ENCODE measurements at places on chromosomes 2 and 18.

DNA sequence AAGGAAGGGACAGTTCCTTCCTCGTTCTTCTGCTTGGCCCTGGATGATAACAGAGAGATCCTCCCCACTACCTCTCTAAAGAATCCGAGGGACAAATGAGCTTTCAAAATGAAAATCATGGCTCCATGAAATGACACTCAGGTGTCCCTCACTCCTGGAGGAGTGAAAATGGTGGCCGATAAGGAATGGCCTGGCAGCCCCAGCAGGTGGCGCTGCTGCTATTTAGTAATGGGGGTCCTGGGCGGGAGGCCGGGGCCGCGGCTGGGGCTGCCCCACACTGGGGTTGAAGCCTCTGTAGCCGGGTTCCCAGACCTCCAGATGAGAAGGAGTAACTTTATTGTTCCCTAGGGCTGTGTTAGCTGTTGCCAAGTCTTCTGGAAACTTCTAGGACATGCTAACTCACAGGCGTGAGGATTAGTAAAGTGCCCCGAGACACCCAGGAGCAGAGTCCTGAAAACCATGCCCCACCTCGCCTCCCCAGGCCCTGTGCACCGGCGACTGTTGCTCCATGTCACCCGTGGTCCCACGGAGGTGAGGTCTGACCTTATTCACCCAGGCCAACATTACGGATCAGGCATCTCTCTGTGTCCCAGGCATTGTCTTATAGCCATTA is 138.0 kb downstream of the CTIF start:
- DNase-seq, result peak; percentile 47

GRCh38 chr2:171147081-171147480 is 13.6 kb downstream of the TLK1 start:
- peak; percentile 66 for DNase-seq

GRCh38 chr18:62741584-62741983 is 26.2 kb downstream of the PHLPP1 start:
- no peak for DNase-seq

- DNase-seq, result no peak
These were observed 271.4 kb downstream of the ZEB2 start for GRCh38 chr2:144248350-144249034.

- no peak for DNase-seq
These were observed 411.3 kb downstream of the CMPK2 start for GRCh38 chr2:6454286-6454990.

DNA sequence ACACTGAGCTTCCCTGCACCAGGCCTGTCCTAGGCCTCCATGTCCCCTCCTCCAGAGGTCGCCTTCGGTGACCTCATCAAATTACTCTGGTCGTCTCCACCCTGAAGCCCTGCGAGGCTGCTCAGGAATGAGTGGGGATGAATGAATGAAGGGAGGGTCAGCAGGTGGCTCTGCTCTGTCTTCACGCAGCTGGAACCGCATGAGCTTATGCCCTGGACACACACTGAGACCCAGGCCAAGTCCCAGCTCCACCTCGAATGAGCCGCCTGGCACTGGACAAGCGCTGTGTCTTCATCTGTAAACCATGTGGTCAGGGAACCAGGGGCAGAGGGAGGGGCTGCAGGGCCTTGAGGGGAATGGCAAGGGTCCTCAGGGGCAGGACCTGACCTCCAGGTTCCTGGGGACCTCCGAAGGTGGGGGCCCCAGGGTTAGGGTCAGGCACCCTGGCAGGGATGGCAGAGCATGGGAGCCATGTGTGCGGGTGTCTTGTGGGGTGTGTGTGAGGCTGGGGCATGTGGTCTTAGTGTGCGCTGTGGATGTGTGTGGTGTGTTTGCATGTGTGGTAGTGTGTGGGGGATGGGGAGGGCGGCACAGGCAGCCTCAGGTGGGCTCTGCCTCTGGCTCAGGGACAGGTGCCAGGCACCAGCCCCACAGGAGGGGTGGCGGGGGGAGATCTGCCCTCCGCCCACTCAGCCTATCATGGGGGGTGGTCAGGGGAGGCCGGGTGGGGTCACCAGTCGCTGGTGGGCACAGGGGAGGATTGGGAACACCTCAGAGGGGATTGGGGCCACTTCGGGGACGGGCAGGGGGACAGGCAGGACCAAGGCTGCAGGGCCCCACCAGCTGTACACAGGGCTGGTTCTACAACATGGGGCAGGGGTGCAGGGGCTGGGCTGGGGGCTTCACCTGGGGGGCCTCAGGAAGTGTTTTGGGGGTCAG is 13.9 kb downstream of the ODC1 start:
- no peak for DNase-seq

GRCh38 chr2:20509770-20510490 is 63.1 kb downstream of the RHOB start:
- DNase-seq, result no peak

DNA sequence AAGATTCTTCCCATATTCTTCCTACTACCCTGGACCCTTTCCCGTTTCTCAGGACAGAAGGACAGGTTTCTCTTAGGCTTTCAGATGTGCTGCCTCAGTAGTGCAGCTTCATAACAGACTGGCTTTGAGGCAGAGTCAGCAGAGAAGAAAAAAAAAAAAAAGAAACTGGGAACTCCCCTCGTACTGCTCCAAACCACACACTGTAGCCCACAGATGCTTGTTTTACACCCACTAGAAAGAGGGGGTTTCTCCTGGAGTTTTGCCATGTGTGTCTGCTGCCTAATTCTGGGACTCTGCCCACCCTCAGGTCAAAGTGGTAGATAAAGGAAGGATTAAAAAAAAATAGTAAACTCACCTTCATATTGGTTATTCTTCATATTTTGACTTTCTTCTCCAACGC is 95.9 kb downstream of the NCOA1 start:
- DNase-seq, result no peak

- no peak for DNase-seq
These were observed 34.5 kb downstream of the MTERF4 start for GRCh38 chr2:241067501-241068135.

DNA sequence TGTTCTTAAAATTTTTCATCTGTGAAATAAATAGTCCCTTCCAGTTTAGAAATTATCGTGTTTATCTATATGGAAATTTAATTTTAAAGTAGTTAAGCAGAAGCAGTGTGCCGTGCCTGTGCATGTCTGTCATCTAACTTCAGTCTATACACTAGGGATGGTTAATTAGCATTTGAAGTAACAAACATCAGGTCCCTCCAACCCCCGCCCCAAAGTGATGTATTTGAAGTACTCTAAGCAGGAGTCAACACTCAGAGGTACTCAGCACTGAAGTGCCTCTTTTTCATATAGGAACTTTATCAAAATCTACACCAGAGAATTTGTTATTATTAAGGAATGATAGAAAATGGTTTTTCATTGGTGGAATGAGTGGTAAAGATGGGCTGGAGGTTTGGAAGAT is 33.0 kb downstream of the LANCL1 start:
- no peak for DNase-seq

GRCh38 chr2:120867290-120868241 is 131.9 kb downstream of the GLI2 start:
- DNase-seq, result peak; percentile 60

DNA sequence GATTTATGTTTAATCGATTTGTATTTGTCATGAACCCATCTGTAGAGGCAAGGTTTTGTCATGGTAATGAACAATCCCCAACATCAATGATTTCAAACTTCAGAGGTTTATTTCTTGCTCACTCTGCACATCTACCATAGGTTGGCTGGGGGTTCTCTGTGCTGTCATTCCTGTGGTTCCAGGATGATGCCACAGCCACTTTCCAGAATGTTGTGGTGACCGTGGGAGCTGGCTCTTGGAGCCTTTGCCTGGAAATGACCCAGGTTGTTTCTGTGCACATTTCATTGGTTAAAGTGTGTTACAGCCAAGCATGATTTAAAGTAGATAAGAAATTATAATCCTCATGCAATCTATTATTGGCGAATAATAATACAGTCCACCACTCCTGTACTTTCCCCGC is 28.2 kb upstream of the EPAS1 start:
- no peak for DNase-seq

DNA sequence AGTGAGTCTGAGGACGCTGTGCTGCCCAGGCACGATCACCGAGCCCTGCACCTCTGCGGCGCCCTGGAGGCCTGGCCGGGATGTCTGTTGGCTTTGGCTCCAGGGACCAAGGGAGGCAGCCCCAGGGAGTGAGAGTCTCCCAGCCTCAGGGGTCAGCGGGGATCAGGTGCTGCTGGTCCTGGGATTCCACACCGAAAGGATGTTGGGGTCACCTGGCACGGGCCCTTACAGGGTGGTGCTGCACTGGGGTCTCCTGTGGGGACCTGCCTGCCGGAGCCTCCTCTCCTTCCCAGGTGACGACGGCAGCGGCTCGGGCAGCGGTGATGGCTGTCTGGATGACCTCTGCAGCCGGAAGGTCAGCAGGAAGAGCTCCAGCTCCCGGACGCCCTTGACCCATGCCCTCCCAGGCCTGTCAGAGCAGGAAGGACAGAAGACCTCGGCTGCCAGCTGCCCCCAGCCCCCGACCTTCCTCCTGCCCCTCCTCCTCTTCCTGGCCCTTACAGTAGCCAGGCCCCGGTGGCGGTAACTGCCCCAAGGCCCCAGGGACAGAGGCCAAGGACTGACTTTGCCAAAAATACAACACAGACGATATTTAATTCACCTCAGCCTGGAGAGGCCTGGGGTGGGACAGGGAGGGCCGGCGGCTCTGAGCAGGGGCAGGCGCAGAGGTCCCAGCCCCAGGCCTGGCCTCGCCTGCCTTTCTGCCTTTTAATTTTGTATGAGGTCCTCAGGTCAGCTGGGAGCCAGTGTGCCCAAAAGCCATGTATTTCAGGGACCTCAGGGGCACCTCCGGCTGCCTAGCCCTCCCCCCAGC is 30.5 kb downstream of the GPC1 start:
- no peak for DNase-seq

GRCh38 chr2:85729825-85730510 is 23.8 kb upstream of the ATOH8 start:
- DNase-seq, result no peak

- no peak for DNase-seq
These were observed 100.9 kb upstream of the SERTAD2 start for GRCh38 chr2:64754570-64754969.

DNA sequence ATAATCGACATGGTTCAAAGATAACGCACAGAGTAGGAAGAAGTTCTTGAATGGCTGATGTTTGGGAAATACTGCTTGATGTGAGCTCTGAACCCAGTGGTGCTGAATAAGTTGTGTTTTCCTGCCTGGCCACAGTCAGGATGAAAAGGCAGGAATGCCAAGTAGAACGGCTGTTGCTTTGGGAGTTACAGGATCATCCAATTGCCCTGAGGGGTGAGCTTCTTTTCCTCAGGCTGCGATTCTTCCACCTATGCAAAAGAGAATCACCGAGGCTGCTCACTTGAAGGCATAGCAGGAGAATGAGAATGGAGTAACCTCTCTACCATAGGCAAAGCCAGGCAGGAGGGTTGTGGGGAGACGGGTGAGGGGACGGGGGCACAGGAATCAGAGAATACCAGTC is 14.4 kb upstream of the IGFBP2 start:
- no peak for DNase-seq

Measured in endothelial cell of umbilical vein (primary cell).